ENCODE measurements at places on chromosomes 5 and 9.
A peak's percentile ranks its signal among the peaks of the same experiment; 100 is the strongest.

DNA sequence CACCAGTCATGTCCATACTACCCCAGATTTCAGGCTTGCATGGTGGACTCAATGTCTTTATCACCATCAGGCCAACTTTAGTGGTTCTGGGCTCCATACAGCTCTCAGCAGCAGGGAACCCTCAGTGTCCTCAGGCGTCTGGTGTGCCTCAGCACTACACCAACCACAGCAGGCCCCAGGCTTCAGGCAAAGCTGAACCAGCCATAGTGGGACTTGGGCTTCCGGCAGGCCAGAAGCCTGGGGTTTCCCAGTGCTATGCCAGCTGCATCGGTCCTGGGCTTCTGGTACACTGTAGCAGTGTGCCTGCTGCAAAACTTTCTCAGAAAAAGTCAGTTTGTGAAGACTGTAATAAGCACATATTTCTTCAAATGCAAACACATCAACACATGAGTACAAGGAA, 11.0 kb upstream of the ZDHHC21 start:
- DNase-seq = no peak

DNA sequence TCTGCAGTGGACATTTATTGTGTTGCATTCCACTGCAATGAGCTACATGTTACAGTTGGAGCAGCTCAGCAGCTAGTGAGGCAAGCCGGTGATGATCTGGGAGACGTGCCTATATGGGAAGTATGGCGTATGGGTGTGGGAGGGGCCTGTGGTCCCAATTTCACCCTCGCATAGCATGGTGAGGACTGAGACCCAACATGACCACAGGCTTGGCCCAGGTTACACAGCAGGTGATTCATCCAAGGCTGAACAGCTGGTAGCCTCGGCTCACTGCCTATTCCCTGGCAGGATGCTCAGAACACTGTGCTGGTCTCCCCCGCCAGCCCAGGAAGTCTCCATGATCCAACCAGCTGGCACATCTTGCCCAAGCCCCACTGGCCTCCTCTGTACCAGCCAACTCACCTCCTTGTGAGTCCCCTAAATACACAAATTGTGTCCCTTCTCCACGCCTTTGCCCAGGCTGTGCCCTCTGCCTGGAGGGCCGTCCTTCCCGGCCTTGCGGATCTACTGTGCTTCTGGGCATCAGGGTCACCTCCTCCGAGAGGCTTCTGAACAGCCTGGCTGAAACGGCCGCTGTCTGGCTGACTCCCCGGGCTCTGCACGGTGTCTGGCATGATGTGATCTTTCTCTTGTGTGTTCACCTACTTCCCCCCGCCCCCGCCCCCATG, 81.4 kb downstream of the NSUN2 start:
- DNase-seq = no peak

- DNase-seq = no peak
Measured at GRCh38 chr9:20294046-20294750, 328.1 kb downstream of the MLLT3 start.

DNA sequence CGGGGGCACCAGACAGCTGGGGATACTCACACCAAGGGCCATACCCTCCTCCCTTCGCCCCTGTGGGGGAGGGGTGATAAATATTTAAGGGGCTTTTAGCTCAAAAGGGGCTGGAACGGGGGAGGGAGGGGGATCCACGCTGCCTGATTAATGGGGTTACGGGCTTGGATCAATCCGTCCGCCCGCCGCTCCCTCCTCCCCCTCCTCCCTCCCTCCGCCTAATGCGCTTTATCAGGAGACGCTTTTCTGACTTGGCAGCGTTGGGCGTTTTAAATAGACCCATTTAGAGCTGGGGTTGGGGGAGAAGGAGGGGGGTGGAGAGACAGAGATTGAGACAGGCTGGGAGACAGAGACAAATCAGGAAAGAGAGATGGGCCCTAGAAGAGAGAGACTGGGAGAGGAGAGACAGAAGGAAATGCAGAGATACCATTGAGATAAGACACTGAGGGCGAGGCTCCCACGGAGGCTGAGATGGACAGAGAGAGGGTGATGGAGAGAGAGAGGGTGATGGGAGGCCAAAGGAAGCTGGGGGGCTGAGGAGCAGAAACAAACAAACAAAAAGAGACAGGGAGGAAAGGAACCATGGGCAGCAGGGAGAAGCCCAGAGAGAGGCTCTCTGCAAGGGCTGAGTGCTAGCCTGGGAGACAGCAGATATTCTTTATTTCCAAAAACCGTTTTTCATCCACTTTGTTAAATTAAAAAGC, 10.3 kb downstream of the CNTFR start:
- DNase-seq = no peak

- DNase-seq = no peak
Measured at GRCh38 chr5:32421075-32421474, 23.5 kb downstream of the ZFR start.

DNA sequence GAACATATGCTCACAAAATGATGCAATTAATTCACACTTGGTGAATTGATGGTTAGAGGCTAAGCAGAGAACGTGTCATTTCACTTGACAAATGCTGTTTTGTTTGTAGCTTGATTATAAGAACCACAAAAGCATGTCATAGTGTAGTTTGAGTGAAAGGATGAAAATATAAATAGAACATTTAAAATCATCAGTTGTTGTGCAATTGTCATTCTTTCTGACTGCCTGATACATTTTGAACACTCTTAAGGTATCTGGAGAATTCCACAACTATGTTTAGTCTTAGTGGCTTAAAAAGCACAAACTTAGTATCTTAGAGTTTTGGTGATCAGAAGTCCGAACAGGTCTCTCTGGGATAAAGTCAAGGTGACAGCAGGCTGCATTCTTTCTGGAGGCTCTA, 129.4 kb downstream of the BASP1 start:
- no peak for DNase-seq

DNA sequence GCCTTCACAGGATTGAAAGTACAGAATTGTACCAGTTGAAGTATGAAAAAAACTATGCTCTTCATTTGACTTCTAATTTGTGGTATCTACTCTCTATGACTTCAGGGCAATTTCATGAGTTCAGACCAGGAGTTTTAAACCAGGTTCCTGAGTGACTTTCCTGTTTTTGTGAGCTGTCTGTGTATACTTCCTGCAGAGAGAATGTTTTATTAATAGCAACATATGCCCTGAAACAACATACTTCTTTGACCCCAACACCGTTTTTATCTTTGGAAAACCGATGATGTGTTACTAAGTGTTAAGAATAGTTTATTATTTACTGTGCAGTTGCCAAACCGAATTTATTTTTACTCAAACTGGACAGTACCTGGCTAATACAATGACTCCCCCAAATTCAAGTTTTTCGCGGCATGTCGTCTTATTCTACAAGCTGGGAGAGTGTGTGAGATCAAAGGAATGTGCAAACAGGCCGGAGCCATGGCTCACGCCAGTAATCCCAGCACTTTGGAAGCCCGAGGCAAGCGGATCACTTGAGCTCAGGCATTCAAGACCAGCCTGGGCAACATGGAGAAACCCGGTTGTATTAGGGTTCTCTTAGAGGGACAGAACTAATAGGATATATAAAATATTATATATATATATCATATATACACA, 58.7 kb upstream of the ERBIN start:
- DNase-seq = no peak

DNA sequence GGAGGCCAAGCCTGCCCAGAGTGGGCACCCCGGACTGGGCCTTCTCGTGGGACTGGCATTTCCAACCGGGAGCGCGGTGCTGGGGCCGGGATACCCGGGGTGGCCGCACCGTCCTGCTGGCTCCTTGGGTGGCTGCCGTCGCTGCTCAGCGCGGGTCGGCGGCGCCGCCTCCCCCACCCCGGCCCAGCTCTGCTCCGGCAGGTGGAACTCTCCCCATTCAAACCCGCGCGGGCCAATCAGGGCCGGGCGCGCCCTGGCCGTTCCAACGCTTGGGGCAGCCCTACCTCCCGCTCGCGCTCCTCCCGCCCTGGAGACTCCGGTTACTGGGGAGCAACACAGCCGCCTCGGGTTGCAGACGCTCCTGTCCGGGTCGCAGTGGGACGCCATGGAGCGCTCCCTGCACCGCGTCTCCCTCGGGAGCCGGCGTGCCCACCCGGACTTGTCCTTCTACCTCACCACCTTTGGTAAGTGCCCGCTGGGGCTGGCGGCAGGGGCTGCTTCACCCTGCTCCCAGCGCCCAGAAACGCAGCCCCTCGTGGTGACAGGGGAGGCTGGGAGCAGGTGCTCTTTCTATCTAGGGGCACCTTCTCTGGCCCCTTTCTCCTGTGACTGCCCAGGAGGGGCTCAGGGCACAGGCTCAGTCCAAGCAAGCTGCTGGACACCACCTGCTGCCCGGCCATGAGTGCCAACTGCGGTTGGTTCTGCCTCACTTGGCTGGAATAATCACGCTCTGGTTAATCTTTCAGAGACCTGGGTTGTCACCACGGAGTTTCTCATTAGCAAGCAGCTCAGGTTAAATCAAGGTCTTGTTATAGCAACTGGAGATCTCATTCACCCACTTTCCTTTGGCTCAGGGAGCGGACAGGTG, at the start of gene RGS3:
RGS3 (plus strand) TSS at position 310 of the 868 bp plus-strand sequence; CDS start at position 386, 76 bp downstream.
- no peak for DNase-seq

GRCh38 chr5:137995077-137995748, 37.7 kb downstream of the FAM13B start:
- DNase-seq = no peak

GRCh38 chr5:4984461-4984860, 155.7 kb upstream of the ADAMTS16 start:
- DNase-seq = no peak

- no peak for DNase-seq
Measured at GRCh38 chr9:71098801-71099200, 22.6 kb downstream of the TRPM3 start.

GRCh38 chr9:16193066-16193465, 640.2 kb downstream of the CCDC171 start:
- no peak for DNase-seq

DNA sequence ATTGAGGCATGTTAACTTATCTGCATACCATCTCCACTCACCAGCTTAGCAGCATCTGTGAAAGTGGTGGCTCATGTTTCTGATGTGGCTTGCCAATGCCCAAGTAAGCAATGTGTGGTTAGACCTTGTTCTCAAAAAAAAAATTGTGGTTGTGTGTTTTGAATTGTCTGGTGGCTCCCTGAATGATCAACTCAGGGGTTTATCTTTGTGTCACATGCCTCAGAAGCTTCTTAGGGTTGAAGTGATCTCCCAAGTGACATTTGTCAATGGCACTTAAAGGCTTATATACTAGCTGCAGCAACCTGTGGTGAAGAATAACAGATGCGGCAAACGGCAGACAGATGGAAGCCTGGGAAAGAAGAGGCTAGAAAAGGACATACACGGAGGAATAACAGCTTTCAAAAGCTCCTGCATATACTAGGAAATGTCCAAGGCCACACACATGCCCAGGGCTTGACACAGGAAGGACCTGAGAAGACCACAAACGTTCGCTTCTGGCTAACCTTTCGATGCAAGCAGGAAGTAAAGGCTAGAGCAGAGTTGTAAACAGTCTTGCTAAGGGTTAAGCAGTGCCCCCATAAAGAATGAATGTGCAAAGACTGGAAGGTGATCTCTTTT, 42.2 kb upstream of the FSD1L start:
- DNase-seq = no peak

GRCh38 chr9:112866662-112867274, 23.9 kb downstream of the SLC46A2 start:
- DNase-seq = no peak

DNA sequence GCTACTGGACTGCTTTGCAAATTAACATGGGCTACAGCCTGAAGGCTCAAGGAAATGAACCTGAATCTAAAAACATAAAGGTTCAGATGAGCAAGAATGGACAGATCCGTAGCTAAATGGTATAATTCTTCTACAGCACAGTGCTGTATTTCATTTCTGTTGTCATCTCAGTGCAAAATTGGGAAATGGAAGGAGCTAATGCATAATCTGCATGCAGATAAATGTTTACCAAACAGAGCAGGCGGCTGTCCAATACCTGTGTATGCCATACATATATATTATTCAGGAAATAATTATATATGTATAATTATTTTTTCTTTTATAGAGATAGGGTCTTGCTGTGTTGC, 4.3 kb upstream of the HSPA9 start:
- no peak for DNase-seq

DNA sequence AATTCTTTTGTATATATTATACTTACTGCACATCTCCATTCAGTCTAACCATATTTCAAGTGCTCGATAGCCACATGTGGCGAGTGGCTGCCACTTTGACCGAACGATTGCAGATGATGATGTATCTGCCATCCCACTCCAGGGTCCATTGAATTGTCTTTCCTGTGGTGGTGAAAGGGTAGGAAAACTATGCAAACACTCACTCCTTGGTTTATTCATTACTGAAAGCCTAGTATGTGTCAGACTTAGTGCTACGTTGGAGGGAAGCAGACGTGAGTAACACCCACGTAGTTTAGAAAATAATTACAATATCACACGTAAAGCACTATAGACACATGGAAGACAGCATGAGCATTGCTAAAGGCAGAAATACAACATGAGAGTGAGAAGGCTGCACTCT, 353.7 kb downstream of the CSNK1G3 start:
- no peak for DNase-seq

DNA sequence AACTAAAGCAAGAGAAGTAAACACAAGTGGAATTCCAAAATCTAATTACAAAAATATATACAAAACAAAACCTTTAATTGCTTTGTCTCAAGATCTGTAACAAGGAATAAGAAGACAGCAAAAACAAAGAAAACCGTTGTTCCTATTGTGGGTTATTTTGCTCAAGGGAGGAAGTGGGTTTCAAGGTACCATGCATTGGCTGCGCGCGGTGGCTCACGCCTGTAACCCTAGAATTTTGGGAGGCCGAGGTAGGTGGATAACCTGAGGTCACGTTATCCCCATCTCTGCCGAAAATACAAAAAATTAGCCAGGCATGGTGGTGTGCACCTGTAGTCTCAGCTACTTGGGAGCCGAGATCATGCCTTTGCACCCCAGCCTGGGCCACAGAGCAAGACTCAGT, 12.1 kb upstream of the IQGAP2 start:
- peak; percentile 6 for DNase-seq

- no peak for DNase-seq
Measured at GRCh38 chr5:54523534-54523933, 6.0 kb downstream of the SNX18 start.

DNA sequence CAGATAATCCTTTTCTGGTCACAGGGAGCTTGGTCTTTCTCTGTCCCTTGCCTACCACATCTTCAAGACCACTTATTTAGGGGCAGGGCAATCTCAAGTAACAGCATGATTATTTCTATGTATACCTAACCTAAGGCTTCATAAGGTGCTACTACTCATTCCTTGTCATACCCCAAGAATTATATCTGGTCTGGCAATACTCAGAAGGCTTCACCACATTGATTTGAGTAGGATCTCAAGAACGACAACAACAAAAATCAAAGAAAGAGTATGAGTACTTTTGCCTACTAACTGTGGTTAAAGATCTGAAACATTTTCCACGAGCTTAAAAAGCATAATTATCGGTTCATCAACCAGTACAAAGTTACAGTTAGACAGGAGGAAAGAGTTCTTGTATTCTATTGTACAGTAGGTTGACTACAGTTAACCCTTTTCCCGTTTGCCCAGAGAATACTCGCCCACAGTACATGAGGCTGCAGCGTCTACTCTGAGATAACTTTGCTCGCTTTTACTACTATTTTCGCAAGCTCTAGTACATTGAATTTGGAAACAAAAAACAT, 41.0 kb downstream of the FANCC start:
- DNase-seq = no peak

Data from activated naive CD4-positive, alpha-beta T cell (primary cell).